ENCODE measurements at places on chromosomes 13 and 19. TPM values are rescaled to one million over a fixed set of nuclear protein-coding genes. Genes with fewer than 3 reads are reported as not detected.

Gene TEKTIP1
- total RNA-seq, result 2.0 TPM

Gene ZNF563
- 2.4 TPM for total RNA-seq

Gene PSG11
- not detected for total RNA-seq

Gene RYR1
- total RNA-seq, result 1.5 TPM

Gene USHBP1
- total RNA-seq, result 0.57 TPM

Gene MRPL54
- total RNA-seq, result 41.7 TPM

Gene CACNG8
- 0.23 TPM for total RNA-seq

Gene SMIM44
- not detected for total RNA-seq

Gene CBARP
- 26.2 TPM for total RNA-seq

Gene NAPSA
- 0.96 TPM for total RNA-seq

Gene ZGLP1
- 11.3 TPM for total RNA-seq

Gene MBD3L2
- total RNA-seq, result not detected

Gene CEACAM4
- total RNA-seq, result not detected

Gene HCN2
- 0.84 TPM for total RNA-seq

Gene CBLC
- not detected for total RNA-seq

Gene AKT2
- 150 TPM for total RNA-seq

Gene CRB3
- total RNA-seq, result not detected

Gene MADCAM1
- 0.75 TPM for total RNA-seq

Gene ZNF547
- total RNA-seq, result 5.2 TPM

Gene GMIP
- total RNA-seq, result 25.1 TPM

Gene POSTN
- 93.0 TPM for total RNA-seq

Gene ZNF578
- 0.86 TPM for total RNA-seq

Gene ZNF528
- total RNA-seq, result 8.3 TPM

Gene GSX1
- 11.4 TPM for total RNA-seq

Gene OLFM4
- total RNA-seq, result not detected

Gene NOVA2
- 25.6 TPM for total RNA-seq

Gene ZNF784
- total RNA-seq, result 12.4 TPM

Gene NACC1
- total RNA-seq, result 99.4 TPM

Gene DCAF15
- 83.5 TPM for total RNA-seq

Gene ZNF135
- total RNA-seq, result 6.0 TPM

Gene MATK
- not detected for total RNA-seq

Gene USF2
- 111 TPM for total RNA-seq

Gene OVOL3
- not detected for total RNA-seq

Gene FLT1
- total RNA-seq, result not detected

Gene OXGR1
- 0.42 TPM for total RNA-seq

Gene LILRB4
- total RNA-seq, result not detected

Gene PLIN5
- 4.8 TPM for total RNA-seq

Gene AMER2
- total RNA-seq, result 4.1 TPM

Gene TMC4
- total RNA-seq, result not detected

Gene RFX1
- total RNA-seq, result 17.6 TPM

Gene OR7A5
- total RNA-seq, result not detected

Gene KCNN4
- total RNA-seq, result 2.8 TPM

Gene VSTM1
- total RNA-seq, result not detected

Gene ATP7B
- total RNA-seq, result 11.6 TPM

Gene DOCK6
- total RNA-seq, result 40.6 TPM

Gene PROZ
- not detected for total RNA-seq

Gene TSHZ3
- total RNA-seq, result 3.0 TPM

Gene NXNL1
- not detected for total RNA-seq

Gene TTC9B
- 1.7 TPM for total RNA-seq

Gene NCCRP1
- total RNA-seq, result not detected

Gene BCL2L12
- total RNA-seq, result 92.4 TPM

Gene ZNF729
- total RNA-seq, result not detected

Gene LILRA6
- not detected for total RNA-seq

All from neural crest cell (in vitro differentiated cells).